Daoy (cell line): ENCODE measurements at places on chromosomes 12 and 14. TPM values are rescaled to one million over a fixed set of nuclear protein-coding genes. Genes with fewer than 3 reads are reported as not detected.

The AREL1 gene
- 24.6 and 27.9 TPM in 2 replicates for total RNA-seq

The ZNF384 gene
- 15.9 and 21.8 TPM in 2 replicates for total RNA-seq

GRCh38 chr12:5510251-5510805, 78.4 kb downstream of the NTF3 start:
- DNase-seq = no peak

DNA sequence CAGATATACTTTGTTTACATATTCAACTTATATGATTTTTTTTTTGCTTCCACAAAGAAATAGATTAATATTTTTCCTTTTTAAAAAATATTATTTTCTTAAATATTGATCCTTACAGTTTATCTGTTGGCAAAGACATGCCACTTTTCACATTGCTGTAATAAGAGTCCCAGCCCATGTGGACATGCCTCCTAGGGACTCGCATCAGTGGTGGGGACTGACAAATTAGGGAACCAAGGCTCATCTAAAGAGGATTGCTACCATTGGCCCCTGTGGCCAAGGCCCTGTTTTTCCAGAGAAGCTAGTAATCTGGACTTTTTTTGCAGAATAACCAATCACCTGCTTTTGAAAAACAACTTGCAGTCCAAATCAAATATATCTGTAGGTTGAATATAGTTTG, 27.8 kb upstream of the BMAL2 start:
- no peak for DNase-seq

DNA sequence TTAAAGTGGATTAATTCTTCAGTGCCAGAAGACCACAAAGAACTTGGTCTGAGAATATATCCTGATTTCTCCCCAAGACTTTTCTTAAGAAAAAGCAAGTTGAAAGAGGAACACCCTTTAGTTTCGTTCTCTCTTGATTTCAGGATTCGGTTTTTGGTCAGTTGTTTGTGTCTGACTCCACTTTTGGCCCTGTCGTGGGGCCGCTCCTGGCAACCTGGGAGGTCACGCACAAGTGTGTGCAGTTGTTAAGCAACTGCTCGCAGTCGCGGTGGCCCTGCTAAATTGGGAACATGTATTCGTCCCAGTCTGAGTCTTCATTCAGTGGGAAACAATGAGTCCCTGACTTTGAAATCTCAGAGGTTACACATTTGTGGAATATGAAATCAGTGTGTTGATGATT, 68.7 kb downstream of the RGS6 start:
- DNase-seq = no peak

The PGF gene
- 4.4 and 8.0 TPM in 2 replicates for total RNA-seq
